ENCODE measurements at places on chromosomes 16 and 17. TPM values are rescaled to one million over a fixed set of nuclear protein-coding genes. Genes with fewer than 3 reads are reported as not detected.

Gene NOTUM
- polyA plus RNA-seq = 0.02 TPM

Gene KRT17
- 0.89 TPM for polyA plus RNA-seq

Gene STX1B
- polyA plus RNA-seq = 4.2 TPM

- no peaks in the 10 kb centered on the region for H3K27me3 ChIP-seq
- DNase-seq = peak; percentile 90
- H3K36me3 ChIP-seq = no peaks in the 10 kb centered on the region
- no peak overlapping the region for H3K27ac ChIP-seq
Observed at GRCh38 chr17:60641810-60642220, 35.8 kb upstream of the BCAS3 start.

DNA sequence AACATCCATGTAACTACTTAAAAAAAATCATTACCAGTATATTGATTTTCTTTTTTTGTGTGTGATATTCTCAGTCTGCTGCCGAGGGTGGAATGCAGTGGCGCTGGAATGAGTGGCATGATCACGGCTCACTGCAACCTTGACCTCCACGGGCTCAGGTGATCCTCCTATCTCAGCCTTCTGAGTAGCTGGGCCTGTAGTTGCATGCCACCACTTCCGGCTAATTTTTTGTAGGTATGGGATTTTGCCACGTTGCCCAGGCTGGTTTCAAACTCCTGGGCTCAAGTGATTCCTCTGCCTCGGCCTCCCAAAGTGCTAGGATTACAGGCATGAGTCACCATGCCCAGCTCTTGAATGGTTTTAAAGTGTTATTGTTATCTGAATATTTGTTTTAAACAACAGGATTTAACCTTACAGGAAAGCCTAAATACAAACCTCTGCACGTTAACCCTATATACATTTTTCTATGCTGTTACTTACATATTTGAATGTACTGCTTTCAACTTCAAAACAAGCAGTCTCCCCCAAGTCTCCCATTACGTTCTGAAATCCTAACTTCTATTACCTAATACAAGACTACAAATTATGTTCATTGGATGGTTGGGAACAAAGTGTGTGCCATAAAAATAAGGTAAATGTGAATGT, 61.7 kb downstream of the KPNA2 start:
- no peaks in the 10 kb centered on the region for H3K4me1 ChIP-seq
- no peaks in the 10 kb centered on the region for H3K36me3 ChIP-seq
- H3K4me3 ChIP-seq = no peak overlapping the region
- no peak for DNase-seq

- no peaks in the 10 kb centered on the region for H3K36me3 ChIP-seq
- no peaks in the 10 kb centered on the region for H3K27me3 ChIP-seq
- no peak overlapping the region for H3K27ac ChIP-seq
- peaks cover 9% of the 10 kb centered on the region for H3K4me1 ChIP-seq
- no peak for DNase-seq
Observed at GRCh38 chr17:19374136-19374535, 4.2 kb upstream of the MAPK7 start.

DNA sequence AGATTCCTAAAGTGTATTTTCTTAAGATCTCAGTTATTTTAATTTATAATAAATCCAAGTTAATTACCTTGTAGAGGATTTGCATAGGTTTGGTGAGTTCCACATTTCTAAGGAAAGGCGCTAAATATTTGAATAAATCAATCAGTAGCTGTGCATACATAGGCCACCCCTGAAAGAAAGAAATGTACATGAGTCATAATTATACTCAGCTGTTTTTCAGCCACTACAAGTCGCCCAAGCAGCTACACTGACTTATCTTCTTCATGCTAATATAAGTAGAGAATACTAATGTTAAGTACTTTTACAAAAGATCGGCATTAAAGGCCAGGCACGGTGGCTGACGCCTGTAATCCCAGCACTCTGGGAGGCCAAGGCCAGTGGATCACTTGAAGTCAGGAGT, 14.9 kb downstream of the SETD6 start:
- H3K27ac ChIP-seq = no peak overlapping the region
- H3K4me3 ChIP-seq = no peak overlapping the region
- no peaks in the 10 kb centered on the region for H3K27me3 ChIP-seq
- no peak for DNase-seq

- DNase-seq = no peak
- H3K4me3 ChIP-seq = no peak overlapping the region
- no peaks in the 10 kb centered on the region for H3K4me1 ChIP-seq
- H3K27ac ChIP-seq = no peak overlapping the region
- no peaks in the 10 kb centered on the region for H3K27me3 ChIP-seq
Observed at GRCh38 chr16:56011808-56012481, 136.8 kb upstream of the CES5A start.

- H3K36me3 ChIP-seq = peaks cover 2% of the 10 kb centered on the region
- no peaks in the 10 kb centered on the region for H3K27me3 ChIP-seq
Observed at GRCh38 chr17:40253565-40253964, 34.1 kb upstream of the CDC6 start.

GRCh38 chr17:1532836-1533602, 16.6 kb upstream of the INPP5K start:
- no peak overlapping the region for H3K4me3 ChIP-seq
- no peaks in the 10 kb centered on the region for H3K4me1 ChIP-seq
- H3K27me3 ChIP-seq = no peaks in the 10 kb centered on the region
- peaks cover 13% of the 10 kb centered on the region for H3K36me3 ChIP-seq

DNA sequence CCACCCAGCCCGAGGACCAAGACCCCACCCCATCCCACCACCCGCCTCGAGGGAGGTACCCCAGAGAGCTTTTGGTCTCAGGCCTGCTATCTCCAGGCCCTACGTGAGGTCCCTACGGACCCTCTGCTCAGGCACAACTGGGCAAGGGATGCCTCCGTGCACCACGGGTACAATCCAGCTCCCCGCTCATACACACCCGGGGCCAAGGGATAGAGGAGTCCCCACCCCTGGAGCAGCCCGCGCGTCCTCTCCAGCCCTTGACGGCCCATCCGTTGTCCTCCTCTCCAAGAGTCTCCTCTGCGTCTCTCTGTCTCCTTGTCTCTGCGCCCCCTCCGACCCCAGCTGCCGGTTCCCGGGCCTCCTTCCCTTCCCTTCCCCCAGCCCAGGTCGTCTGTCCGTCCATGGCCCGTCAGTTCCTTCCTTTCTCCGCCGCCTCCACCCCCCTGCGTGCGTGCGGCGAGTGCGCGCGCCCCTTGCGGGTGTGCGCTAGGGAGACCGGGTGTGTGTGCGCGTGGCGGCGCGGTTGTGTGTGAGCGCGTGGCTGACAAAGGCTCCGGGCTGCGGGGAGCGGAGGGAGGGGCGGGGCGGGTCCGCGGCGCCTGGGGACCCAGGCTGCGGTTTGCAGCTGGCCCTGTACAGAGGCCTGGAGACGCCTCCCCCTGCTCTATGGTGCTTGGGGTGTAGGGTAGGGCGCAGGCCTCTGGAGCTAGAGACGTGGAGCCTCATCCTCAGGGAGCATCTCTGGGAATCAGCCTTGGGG, 930 bp downstream of the SPNS2 start:
- no peaks in the 10 kb centered on the region for H3K4me1 ChIP-seq
- no peak overlapping the region for H3K4me3 ChIP-seq
- no peak overlapping the region for H3K27ac ChIP-seq
- H3K36me3 ChIP-seq = no peaks in the 10 kb centered on the region
- peaks cover 19% of the 10 kb centered on the region for H3K27me3 ChIP-seq
